ENCODE measurements at places on chromosomes 7 and 10.

- DNase-seq: no peak
Measured at GRCh38 chr10:82440775-82441174, 565.8 kb downstream of the NRG3 start.

DNA sequence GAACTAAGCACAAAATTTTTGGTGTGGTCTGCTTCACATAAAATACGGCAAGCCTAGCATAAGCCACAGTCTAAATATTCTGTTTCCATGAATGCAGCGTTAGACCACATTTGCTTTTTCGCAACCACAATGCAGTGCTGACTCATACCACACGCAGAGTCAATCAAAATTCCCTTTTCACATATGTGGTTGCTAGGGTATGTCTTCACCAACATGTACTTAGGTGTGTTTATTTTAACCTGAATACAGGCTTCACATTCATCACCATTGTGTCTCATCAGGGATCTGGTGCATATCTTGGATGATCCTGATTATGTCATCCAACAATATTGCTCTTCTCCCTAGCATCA lies 90.8 kb downstream of the CHN2 start:
- DNase-seq: no peak

DNA sequence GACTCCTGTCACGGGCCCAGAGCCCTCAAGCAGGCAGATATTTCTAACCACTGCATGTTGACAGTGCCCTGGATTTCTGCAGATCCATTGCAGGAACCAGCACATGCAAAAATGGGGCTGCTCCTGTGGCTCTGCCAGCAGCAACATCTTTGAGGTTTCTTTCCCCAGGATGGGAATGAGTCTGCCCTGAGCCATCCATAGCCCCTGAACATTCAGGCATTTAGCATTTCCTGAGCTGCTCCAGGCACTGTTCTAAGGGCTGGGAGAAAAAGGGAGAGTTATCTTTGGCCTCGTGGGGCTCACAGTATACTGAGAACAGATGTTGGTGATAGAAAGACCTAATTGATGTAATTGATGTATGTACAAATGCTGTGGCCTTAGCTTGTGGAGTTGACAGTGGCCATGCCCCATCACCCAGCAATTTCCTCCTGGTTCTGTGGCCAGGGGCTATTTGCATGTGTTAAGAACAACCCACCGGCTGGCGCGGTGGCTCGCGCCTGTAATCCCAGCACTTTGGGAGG lies 66.0 kb upstream of the LRRC4 start:
- no peak for DNase-seq

- no peak for DNase-seq
Measured at GRCh38 chr10:130244031-130244927, 108.1 kb downstream of the GLRX3 start.

GRCh38 chr10:133179651-133180050 lies 19.6 kb downstream of the KNDC1 start:
- no peak for DNase-seq

- no peak for DNase-seq
Measured at GRCh38 chr7:28174901-28175661, 5.5 kb downstream of the JAZF1 start.

- DNase-seq: no peak
Measured at GRCh38 chr10:31121757-31122577, 90.3 kb upstream of the ZNF438 start.

DNA sequence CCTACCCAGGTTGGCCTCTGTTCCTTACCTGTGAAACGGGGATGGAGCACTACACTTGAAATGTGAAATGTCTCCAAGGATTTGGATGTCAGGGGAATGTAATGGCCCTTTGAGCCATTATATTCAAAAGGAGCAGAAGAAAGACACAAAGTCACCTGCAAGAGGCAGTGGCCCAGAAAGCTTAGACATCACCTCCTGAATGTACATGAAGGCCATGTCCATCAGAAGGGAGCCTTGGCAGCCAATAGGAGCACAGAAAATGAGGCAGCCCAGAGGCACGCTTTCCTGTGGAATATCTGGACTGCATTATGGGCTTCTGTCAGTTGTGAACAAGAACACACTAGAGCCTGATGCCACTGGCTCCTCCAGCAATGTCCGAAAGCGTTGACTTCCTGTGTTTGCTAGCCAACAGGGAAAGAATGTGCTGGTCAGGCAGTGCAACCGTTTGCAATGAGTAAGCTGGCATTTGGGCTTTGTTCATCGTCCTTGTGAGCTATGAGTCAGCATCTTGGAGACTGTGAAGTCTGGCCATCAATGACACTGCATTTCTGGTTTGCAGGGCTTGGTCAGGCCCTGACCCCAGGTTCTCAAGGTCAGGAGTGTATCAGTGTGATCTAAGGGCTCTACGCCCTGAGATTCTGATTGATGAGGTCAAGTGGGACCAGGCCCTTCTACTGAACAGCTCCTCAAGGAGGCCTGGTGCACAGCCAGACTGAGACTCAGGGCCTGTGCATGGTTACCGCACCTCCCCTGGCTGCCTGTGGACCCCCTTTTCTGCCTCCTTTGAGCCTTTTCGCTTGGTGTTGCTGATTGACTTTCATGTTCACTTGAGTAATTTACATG lies 222.4 kb downstream of the RPS24 start:
- no peak for DNase-seq

DNA sequence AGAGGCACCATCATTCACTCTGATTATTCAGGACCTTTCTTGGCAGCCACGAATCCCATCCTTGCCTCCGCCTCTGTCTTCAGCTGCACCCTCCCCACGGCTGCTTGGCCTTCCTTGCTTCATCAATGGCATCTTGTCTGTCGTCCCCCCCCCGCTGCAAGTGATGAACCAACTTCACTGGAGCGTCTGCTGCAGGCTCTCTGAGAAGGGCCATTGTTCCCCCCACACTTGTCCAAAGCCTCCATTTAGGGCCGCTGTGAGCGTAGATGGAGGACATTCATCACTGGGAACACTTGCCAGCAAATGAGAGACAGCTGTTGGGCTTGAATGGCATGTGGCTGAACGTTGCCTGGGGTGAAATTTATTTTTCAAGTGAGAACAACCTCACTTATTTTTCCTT lies 20.1 kb downstream of the AFAP1L2 start:
- DNase-seq: no peak

DNA sequence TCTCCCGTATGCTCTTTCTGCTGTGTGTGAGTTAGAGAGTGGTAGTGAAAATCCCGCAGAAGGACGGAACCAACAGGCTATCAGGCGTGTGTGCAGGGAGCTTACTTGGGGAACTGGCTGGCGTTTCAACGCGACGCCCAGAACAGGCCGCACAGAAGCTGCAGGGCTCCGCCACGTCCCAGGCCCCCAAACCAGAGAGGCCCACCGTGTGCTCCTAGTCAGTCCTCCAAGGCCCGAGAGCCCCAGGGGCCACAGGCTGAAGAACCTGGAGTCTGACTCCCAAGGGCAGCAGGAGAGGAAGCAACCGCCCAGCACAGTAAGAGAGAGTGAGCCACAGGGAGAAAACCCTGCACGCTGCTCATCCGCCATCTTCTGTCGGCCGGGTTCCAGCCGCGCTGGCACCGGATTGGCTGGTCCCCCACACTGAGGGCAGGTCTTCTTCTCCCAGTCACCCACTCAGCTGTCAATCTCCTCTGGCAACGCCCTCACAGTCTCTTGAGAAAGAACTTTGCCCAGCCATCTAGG lies 730.6 kb upstream of the VSTM2A start:
- DNase-seq: no peak

DNA sequence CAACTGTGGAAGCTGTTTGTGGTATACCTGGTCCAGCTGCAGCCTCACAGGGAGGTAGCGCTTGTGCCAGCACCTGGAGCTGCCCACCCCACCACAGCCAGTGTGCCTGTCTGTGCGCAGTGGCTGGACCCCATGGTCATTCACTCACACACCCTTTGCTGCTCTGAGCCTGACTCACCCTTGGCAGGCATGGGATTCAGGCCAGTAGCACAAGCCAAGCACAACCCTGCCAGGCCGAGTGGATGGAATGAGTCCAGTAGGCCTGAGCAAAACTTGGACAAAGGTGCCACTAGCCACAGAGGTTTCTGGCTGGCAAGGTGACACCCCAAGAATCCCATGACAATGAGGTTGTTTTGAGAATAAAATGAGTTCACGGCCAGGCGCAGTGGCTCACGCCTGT lies 19.0 kb downstream of the RBM48 start:
- DNase-seq: no peak

GRCh38 chr7:142319970-142320369 lies 62.1 kb upstream of the PRSS58 start:
- DNase-seq: no peak

DNA sequence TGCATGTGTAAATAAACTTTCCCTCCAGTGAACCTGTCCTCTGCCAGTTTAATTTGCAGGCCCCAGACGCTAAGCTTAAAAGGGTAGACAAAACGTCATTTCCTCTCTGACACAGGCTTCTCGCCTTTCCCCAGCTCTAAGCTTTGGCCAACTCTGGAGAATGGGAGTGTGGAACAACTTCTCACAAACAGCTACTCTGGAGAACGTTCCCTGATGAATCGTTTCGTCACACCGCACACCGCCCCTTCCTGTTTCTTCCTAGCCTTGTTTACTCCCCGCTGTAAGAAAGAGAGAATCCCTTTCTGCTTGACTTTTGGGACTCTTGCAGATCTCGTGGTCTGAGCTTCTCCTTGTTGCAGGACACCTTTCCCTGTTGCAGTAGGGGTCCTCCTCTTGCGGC lies 564.2 kb downstream of the TCERG1L start:
- no peak for DNase-seq

- DNase-seq: no peak
Measured at GRCh38 chr10:23436983-23437382, 1.9 kb upstream of the OTUD1 start.

DNA sequence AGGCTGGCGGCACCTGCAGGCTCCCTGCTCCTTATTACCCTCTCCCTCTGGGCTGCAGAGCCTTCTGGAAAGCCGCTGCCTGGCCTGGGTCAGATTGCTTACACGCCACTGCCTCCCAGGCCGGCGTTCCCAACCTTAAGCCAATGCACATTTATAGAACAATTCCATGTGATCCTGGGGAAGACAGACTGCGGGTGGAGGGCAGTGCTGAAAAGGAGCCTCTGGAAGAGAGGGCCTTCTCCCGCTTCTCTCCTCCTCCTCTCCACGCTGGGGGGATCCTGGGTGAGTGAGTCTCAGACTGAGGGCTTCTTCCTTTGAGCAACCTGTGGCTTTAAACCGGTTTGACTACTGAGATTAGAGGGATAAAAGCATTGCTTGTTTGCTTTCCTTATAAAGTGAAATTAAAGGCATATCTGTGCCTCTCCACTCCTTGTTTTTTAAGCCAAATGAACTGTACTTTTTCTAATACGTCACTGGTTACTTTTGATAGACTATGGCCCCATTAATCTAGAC lies 5.5 kb downstream of the TACC2 start:
- no peak for DNase-seq

DNA sequence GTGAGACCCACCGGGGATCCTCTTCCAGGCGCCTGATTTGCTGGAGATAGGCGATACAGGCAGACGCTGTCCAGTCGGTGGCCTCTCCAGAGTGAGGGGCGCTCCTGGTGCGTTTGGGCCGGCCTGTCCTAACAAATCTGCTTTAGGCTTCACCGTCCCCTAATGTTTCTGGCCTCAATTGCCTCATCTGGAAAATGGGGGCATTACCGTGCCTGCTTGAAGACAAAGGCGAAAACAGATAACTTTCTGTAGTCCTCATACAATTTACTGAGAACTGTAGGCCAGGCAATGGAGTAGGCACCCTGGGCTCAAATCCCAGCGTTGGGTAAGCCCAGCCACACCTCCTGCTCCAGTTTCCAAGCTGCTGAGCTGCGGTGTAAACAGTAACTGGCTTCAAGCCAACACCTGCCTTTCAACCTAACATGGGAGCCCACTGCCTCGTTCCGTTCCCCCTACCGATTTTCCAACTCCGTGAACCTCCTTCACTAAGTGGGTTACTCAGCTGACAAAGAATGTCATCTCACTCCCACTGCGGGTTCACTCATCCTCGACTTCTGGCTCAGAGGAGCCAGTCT lies 589 bp upstream of the ZFAND4 start:
- DNase-seq: no peak

DNA sequence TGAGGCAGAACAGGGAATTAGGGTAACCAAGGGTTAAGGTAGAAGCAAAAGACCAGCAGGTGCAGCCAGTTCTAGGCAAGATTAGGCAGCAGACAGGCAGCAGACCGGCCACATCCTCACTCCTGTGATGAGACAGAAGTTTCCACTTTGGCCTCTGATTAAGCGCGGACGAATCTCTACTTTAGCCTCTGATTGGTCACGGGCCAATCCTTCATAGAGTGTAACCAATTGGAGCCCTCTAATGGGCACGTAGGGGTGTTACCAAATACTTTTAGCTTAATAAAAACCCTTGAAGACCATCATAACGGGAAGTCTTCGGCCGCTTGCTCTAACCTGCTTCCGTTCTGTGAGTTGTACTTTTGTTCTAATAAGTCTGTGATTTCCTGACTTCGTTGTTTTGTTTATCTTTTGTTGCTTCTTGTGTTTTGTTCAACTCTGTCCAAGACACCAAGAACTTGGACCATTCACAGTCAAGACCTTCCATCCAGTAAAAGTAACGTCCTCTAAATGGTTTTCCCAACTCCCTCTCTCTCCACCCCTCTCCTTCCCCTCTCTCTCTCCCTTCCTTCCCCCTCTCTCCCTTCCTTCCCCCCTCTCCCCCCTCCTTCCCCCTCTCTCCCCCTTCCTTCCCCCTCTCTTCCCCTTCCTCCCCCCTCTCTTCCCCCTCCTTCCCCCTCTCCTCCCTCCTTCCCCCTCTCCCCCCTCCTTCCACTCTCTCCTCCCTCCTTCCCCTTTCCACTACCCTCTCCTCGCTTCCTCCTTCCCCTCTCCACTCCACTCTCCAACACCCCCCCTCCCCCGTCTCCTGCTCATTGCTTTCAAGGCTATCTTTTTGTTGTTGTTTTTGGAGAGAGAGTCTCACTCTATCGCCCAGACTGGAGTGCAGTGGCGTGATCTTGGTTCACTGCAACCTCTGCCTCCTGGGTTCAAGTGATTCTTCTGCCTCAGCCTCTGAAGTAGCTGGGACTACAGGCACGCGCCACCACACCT lies 13.2 kb upstream of the MALSU1 start:
- no peak for DNase-seq

- no peak for DNase-seq
Measured at GRCh38 chr7:126657137-126657536, 595.6 kb downstream of the GRM8 start.

GRCh38 chr7:1825897-1826741 lies 156.0 kb downstream of the ELFN1 start:
- DNase-seq: no peak

- no peak for DNase-seq
Measured at GRCh38 chr7:41869596-41869995, 166.7 kb upstream of the INHBA start.

DNA sequence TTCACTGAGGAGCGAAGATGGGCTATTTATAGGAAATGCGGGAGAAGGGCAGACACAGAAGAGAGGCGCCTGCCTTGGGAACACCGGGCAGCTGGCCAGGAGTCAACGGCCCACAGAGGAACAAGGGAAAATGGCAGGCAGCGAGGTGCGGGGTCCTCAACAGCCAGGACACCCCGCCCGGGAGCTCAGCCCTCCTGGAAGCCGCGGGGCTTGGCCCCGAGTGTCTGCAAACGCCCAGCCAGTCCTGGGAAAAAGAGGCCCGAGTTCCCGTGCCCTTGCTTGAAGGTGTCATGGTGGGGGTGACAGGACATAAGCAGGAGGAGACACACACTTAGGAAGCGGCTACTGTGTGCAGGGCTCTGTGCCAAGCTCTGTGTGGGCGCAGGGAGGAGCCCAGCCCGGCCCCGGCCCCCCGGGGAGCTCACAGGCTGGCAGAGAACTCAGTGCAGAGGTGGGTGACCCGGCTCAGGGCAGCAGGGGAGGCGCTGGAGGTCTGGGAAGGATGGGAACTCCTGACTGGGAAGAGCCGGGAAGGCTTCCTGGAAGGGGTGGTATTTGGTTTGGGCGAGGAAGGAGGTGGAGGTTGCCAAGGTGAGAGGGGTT lies 79.9 kb downstream of the ELFN1 start:
- DNase-seq: no peak

All from cortex of kidney (tissue), 1 donor.